Mesothelial cell of epicardium (in vitro differentiated cells): ENCODE measurements at places on chromosomes 3 and 15. TPM values are rescaled to one million over a fixed set of nuclear protein-coding genes. Genes with fewer than 3 reads are reported as not detected.

Gene AP4E1
- total RNA-seq: 8.6 to 10.0 TPM (median 9.7 TPM) in 3 replicates

Gene MCTP2
- 11.9 to 13.3 TPM (median 12.8 TPM) in 3 replicates for total RNA-seq

Gene APBA2
- total RNA-seq: 33.1 to 36.7 TPM (median 34.3 TPM) in 3 replicates

GRCh38 chr15:79924379-79924778 lies 27.6 kb upstream of the MTHFS start:
- peaks cover 33% of the 10 kb centered on the region for H3K36me3 ChIP-seq
- H3K27ac ChIP-seq: no peak overlapping the region
- peaks cover 10% of the 10 kb centered on the region for H3K4me1 ChIP-seq
- H3K27me3 ChIP-seq: peaks cover 5% of the 10 kb centered on the region
- DNase-seq: no peak
- peak overlapping the region; percentile 52 for H3K4me3 ChIP-seq

DNA sequence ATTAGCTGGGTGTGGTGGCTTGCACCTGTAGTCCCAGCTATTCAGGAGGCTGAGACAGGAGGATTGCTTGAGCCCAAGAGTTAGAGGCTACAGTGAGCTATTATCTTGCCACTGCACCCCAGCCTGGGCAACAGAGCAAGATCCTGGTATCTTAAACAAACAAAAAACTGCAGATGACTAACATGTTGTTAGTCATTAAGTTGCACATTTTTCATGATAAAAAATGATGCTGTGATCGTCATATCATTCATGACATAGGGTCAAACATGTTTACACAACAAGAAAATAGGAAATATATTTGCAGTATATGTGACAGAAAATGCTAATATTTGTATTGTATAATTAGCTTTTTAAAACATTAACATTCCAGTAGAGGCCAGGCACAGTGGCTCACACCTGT lies 20.2 kb upstream of the DAPK2 start:
- peaks cover 3% of the 10 kb centered on the region for H3K36me3 ChIP-seq
- no peak overlapping the region for H3K4me3 ChIP-seq
- no peak for DNase-seq

DNA sequence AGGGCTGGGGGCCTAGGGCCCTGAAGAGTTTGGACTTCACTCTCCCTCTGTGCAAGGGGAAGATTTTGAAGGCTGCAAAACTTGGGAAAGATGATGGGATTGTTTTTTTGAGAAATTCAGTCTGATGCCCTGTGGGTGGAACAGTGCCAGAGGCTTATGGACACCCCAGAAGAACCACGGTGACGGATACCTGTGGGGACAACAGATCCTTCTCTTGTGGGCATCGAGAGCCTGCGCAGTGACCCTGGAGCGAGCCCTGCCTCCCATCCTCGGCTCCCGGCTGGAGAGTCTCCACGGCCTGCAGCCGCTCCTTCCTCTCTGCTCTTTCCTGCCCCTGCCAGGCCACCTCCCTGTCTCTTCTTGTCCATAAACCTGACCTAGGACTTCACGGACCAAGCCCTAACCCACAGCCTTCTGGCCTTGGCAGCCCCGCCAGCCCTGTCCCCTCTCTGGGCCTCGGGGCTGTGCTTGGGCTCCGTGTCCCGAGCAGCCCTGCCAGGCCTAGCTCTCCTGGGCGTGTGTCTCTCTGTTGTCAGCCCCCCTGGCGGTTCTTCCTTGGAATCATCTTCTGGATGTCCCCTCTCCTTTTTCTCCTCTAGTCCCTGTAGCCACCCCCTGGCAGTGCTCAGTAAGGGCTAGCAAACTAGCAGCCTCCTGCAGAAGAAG lies 98.4 kb downstream of the VGLL4 start:
- no peak overlapping the region for H3K4me3 ChIP-seq
- peaks cover 49% of the 10 kb centered on the region for H3K4me1 ChIP-seq
- no peak for DNase-seq
- H3K36me3 ChIP-seq: peaks cover 9% of the 10 kb centered on the region
- H3K27ac ChIP-seq: peak overlapping the region; percentile 34
- H3K27me3 ChIP-seq: no peaks in the 10 kb centered on the region

- no peaks in the 10 kb centered on the region for H3K27me3 ChIP-seq
- no peak overlapping the region for H3K27ac ChIP-seq
- no peak for DNase-seq
- H3K4me3 ChIP-seq: no peak overlapping the region
- peaks cover 3% of the 10 kb centered on the region for H3K36me3 ChIP-seq
- H3K4me1 ChIP-seq: peaks cover 32% of the 10 kb centered on the region
Measured at GRCh38 chr15:68232937-68233336, 3.4 kb upstream of the CLN6 start.

GRCh38 chr15:73800662-73801345 lies 47.7 kb upstream of the INSYN1 start:
- peaks cover 1% of the 10 kb centered on the region for H3K27me3 ChIP-seq
- peaks cover 21% of the 10 kb centered on the region for H3K4me1 ChIP-seq
- no peak overlapping the region for H3K4me3 ChIP-seq

GRCh38 chr3:178084938-178085816 lies 451.1 kb upstream of the KCNMB2 start:
- no peaks in the 10 kb centered on the region for H3K36me3 ChIP-seq
- peaks cover 90% of the 10 kb centered on the region for H3K4me1 ChIP-seq
- peak overlapping the region; percentile 91 for H3K27ac ChIP-seq
- DNase-seq: peak; percentile 39
